PC-9 (cell line): ENCODE measurements at places on chromosomes 6 and 20. TPM values are rescaled to one million over a fixed set of nuclear protein-coding genes. Genes with fewer than 3 reads are reported as not detected.
A peak's percentile ranks its signal among the peaks of the same experiment; 100 is the strongest.

DNA sequence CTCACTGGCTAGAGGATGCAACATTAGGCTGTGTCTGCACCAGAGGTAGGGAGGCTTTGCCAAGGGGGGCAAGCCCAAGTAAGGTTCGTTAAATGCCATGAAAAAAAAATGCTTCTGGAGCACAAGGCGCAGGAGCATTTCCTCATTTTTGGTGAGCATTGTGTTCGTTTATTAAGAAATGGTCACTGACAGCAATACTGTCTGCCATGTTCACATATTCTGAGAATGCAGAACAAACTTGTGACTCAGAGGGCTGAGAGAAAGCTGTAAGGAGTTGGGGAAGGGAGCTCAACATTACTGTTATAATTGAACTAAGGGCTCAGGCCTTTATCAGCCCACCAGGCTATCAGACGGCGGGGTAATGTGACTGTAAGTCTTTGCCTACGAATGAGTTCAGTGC lies 465.4 kb upstream of the BTBD3 start:
- H3K27me3 ChIP-seq, result no peaks in the 10 kb centered on the region
- H3K4me3 ChIP-seq, result no peak overlapping the region

DNA sequence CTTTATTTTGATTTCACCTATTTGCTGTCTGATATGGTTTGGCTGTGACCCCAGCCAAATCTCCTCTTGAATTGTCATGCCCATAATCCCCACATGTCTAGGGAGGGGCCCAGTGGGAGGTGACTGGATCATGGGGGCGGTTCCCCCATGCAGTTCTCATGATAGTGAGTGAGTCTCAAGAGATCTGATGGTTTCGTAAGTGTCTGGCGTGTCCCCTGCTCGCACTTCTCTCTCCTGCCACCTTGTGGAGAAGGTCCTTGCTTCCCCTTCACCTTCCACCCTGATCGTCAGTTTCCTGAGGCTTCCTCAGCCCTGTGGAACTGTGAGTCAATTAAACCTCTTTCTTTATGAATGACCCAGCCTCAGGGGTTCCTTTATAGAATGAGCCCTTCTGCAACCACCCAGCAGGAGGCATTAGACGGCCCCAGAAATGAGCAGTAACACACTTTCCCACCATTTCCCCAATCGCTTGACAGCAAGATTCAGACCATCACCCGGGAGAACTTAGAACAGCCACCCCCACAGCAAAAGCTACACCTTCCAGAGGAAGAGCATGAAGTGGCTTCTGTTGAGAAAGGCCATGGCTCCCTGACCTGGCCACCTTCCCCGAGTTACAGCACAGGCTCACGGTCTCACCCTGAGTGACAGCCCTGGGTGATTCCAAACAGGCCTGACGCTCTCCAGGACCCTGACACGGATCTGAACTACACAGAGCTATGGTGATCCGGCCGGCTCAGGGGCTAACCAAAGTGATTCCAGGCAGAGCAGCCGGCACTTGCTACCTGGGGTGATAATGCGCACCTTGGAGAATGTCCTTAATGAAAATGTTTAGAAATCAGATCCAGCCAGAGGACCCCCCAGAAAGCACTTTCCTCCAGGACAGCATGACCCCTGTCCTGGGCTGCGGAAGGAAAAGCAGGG lies 131.2 kb upstream of the CDH4 start:
- DNase-seq, result peak; percentile 53
- H3K27me3 ChIP-seq, result peaks cover 92% of the 10 kb centered on the region
- no peak overlapping the region for H3K27ac ChIP-seq
- no peaks in the 10 kb centered on the region for H3K36me3 ChIP-seq

ID1 gene
- total RNA-seq, result 74.4 and 164 TPM in 2 replicates

GRCh38 chr6:23316131-23316530 lies 746.8 kb downstream of the HDGFL1 start:
- H3K36me3 ChIP-seq, result no peaks in the 10 kb centered on the region
- peaks cover 11% of the 10 kb centered on the region for H3K4me1 ChIP-seq
- no peak for DNase-seq
- no peak overlapping the region for H3K4me3 ChIP-seq
- no peaks in the 10 kb centered on the region for H3K27me3 ChIP-seq

- H3K36me3 ChIP-seq, result peaks cover 38% of the 10 kb centered on the region
- no peaks in the 10 kb centered on the region for H3K27me3 ChIP-seq
- H3K4me1 ChIP-seq, result no peaks in the 10 kb centered on the region
- H3K4me3 ChIP-seq, result no peak overlapping the region
Observed at GRCh38 chr6:122422614-122423267, 23.3 kb downstream of the HSF2 start.

GRCh38 chr20:38115205-38115604 lies 49.9 kb downstream of the TGM2 start:
- H3K4me3 ChIP-seq, result no peak overlapping the region
- H3K27ac ChIP-seq, result no peak overlapping the region
- no peaks in the 10 kb centered on the region for H3K27me3 ChIP-seq
- no peaks in the 10 kb centered on the region for H3K36me3 ChIP-seq
- H3K4me1 ChIP-seq, result peaks cover 68% of the 10 kb centered on the region
- no peak for DNase-seq

ENPP3 gene
- not detected in 2 replicates for total RNA-seq

GRCh38 chr20:3245156-3245555 lies 6.2 kb upstream of the SLC4A11 start:
- no peaks in the 10 kb centered on the region for H3K27me3 ChIP-seq
- DNase-seq, result no peak
- no peaks in the 10 kb centered on the region for H3K36me3 ChIP-seq
- H3K4me3 ChIP-seq, result no peak overlapping the region
- no peak overlapping the region for H3K27ac ChIP-seq

- no peak for DNase-seq
- no peaks in the 10 kb centered on the region for H3K4me1 ChIP-seq
- no peaks in the 10 kb centered on the region for H3K36me3 ChIP-seq
- no peak overlapping the region for H3K4me3 ChIP-seq
Observed at GRCh38 chr6:23953976-23954375, 172.0 kb upstream of the NRSN1 start.

GRCh38 chr6:3265671-3266070 lies 6.9 kb downstream of the PSMG4 start:
- DNase-seq, result no peak
- H3K36me3 ChIP-seq, result no peaks in the 10 kb centered on the region
- H3K4me1 ChIP-seq, result no peaks in the 10 kb centered on the region
- no peak overlapping the region for H3K27ac ChIP-seq
- no peak overlapping the region for H3K4me3 ChIP-seq

- no peak overlapping the region for H3K27ac ChIP-seq
- no peaks in the 10 kb centered on the region for H3K4me1 ChIP-seq
- no peaks in the 10 kb centered on the region for H3K27me3 ChIP-seq
- DNase-seq, result no peak
- no peaks in the 10 kb centered on the region for H3K36me3 ChIP-seq
Observed at GRCh38 chr6:67680297-67680932, 954.7 kb upstream of the ADGRB3 start.

DNA sequence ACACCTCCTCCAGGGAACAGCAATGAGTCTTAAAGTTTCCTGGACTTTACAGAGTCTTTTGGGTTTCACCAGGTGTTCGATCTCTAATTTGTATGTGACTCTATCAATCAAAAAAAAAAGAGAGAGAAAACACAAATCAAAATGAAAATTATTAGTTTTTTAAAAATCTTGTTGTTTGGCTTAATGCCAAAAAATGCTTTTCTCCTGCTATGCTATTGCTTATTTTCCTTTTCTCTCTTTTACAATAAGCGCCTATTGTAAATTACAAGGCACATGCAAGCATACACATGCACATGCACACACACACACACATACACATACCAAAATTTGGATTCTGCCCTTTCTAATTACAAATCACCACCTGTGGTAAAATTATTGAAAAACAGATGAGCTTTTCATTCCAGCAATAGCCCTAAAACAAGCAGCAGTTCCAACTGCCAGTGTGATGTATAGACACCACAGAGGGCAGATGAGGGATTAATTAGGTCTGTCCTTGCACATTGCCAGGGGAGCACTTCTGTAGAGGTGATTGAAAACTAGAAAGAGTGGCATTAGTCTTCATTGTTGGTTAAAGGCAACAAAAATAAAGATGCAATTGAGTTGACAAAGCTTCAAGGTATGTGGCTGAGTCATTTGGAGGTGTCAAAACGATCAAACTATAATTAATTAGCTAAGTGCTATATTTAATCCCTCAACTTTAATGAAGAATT lies 631.7 kb downstream of the TFAP2B start:
- H3K27ac ChIP-seq, result no peak overlapping the region
- no peaks in the 10 kb centered on the region for H3K27me3 ChIP-seq
- no peaks in the 10 kb centered on the region for H3K4me1 ChIP-seq
- no peaks in the 10 kb centered on the region for H3K36me3 ChIP-seq
- DNase-seq, result no peak

ATP6V1G2 gene
- 0.55 and 1.8 TPM in 2 replicates for total RNA-seq

DNA sequence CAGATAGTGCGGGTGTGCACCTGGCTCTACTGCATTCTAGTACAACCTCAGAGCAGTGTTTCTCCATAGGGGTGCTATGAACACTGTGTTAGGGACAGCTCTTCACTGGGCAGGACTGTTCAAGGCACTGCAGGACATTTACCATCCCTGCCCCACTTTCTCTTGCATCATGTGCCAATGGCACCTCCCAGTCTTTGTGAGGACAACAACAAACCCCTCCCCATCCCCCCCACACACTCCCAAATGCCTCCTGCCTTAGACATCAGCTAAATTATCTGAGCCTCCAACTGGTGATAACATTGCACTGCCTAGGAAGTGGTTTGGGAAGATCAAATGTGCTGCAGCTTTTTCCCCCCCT lies 98.9 kb downstream of the FYN start:
- no peak for DNase-seq
- peaks cover 11% of the 10 kb centered on the region for H3K4me1 ChIP-seq
- no peaks in the 10 kb centered on the region for H3K27me3 ChIP-seq
- H3K36me3 ChIP-seq, result no peaks in the 10 kb centered on the region

DNA sequence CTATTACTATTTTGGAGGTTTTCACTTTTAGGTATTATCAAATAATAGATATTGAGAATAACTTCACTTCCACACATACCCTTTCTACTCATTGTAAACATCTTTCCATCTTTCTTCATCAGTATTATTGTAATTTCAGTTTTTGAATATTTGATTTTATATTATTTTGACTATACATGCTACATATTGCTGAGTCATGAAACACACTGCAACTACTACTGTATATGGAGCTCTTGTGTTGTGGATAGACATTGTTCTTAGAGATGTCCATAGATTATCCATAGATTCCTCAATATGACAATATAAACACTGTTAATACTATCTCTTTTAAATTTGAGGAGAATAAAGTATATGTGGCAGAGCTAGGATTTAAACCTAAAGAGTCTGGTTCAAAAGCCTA lies 819 bp upstream of the IMPG1 start:
- DNase-seq, result no peak
- no peaks in the 10 kb centered on the region for H3K36me3 ChIP-seq
- H3K4me3 ChIP-seq, result no peak overlapping the region
- H3K27me3 ChIP-seq, result no peaks in the 10 kb centered on the region

GRCh38 chr20:4563534-4563933 lies 158.2 kb upstream of the PRND start:
- peak; percentile 59 for DNase-seq
- H3K4me1 ChIP-seq, result no peaks in the 10 kb centered on the region
- H3K4me3 ChIP-seq, result no peak overlapping the region

GRCh38 chr20:25061103-25061799 lies 3.3 kb upstream of the ACSS1 start:
- no peak overlapping the region for H3K4me3 ChIP-seq
- no peaks in the 10 kb centered on the region for H3K27me3 ChIP-seq
- peaks cover 47% of the 10 kb centered on the region for H3K4me1 ChIP-seq
- no peak overlapping the region for H3K27ac ChIP-seq
- no peak for DNase-seq

DNA sequence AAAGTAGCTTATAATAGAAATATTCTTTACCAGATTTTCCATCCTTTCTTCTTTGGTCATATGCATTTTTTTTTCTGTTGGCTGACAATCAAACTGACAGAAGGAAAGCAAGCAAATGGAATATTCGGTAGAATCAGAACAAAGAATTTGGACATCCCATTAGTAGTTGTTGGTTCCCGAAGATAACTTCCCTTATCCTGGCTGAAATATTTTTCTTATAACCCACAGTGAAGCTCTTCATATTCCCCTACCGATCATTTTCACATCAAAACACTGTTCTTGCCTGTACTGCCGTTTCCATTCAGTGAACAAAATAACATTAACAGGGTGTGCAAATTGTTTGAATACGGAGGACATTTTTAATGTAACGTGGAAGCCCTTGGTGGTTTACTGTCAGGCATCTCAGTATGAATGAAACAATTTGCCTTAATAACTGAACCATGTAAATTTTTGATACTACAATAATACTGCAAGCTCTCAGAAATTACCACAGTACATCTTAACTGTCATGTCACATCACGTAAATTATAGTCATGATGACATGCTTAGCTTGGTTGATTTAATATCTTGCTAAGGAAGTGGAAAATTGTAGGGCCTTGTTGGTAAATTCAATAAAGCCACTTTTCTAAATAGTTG lies 311.5 kb downstream of the LAMA2 start:
- H3K36me3 ChIP-seq, result no peaks in the 10 kb centered on the region
- no peaks in the 10 kb centered on the region for H3K4me1 ChIP-seq
- peak; percentile 10 for DNase-seq
- no peak overlapping the region for H3K4me3 ChIP-seq
- no peak overlapping the region for H3K27ac ChIP-seq

DNA sequence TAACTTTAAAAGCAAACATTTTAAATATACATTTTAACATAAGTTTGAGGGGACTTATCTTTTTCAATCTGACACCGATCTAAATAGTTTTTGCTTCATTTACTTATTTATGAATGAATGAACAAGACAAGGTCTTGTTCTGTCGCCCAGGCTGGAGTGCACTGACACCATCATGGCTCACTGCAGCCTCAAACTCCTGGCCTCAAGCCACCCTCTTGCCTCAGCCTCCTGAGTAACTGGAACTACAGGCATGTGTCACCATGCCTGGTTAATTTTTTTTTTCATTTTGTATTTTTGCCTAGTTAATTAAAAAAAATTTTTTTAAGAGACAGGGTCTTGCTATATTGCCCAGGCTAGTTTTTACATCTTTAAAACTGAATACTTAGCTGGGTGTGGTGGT lies 25.4 kb downstream of the FBXO9 start:
- H3K4me3 ChIP-seq, result no peak overlapping the region
- peaks cover 54% of the 10 kb centered on the region for H3K36me3 ChIP-seq
- H3K27me3 ChIP-seq, result no peaks in the 10 kb centered on the region
- no peak for DNase-seq
- no peak overlapping the region for H3K27ac ChIP-seq

DNA sequence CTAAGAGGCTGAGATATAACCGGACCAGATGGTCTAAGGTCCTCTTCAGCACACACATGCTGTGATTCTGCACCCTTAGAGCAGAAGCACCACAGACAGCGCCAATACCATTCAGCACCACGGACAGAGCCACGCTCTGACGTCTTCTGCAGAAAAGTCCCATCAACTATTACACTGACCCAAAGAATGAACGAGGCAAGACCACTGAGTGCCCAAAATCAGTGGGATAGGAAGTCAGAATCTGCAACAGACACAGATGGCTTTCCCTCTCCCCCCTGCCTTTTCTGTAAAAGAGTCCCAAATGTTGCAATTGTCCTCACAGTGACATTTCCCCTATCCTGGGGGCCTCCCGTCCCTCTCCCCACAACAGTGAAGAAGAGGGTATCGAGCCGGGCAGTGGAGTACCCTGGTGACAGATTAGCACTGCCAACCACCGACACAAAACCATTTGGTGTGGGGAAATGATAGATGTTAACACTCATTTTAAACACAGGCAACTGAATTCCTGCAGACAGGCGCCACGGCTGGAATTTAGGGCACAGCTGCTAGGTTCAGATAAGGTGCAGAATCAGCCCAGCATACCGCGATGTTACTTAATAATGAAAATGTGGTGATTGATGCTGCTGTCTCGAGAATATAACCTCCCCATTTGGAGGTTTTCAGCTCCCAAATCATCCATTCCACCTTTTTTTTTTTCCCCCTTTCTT lies 66.6 kb upstream of the CTNNBL1 start:
- H3K27ac ChIP-seq, result no peak overlapping the region
- no peaks in the 10 kb centered on the region for H3K4me1 ChIP-seq
- peaks cover 71% of the 10 kb centered on the region for H3K27me3 ChIP-seq
- no peak for DNase-seq
